ENCODE measurements at places on chromosomes 6 and 20. TPM values are rescaled to one million over a fixed set of nuclear protein-coding genes. Genes with fewer than 3 reads are reported as not detected.

Gene FAM50B
- total RNA-seq, result 13.9 TPM

Gene PSORS1C2
- total RNA-seq, result not detected

Gene SLC26A8
- not detected for total RNA-seq

Gene TMC2
- not detected for total RNA-seq

Gene BANF2
- total RNA-seq, result not detected

Gene OR12D3
- not detected for total RNA-seq

Gene GJA1
- not detected for total RNA-seq

Gene NKAIN2
- not detected for total RNA-seq

Gene IRAK1BP1
- total RNA-seq, result 0.58 TPM

Gene IP6K3
- not detected for total RNA-seq

Gene TRIM31
- not detected for total RNA-seq

Gene MOG
- total RNA-seq, result not detected

Gene BPI
- total RNA-seq, result not detected

Gene TINAG
- not detected for total RNA-seq

Gene TPD52L1
- total RNA-seq, result 1.1 TPM

Gene BEND6
- total RNA-seq, result 0.15 TPM

Gene DNAH8
- 0.03 TPM for total RNA-seq

Gene SLC22A7
- not detected for total RNA-seq

Gene GSTA3
- not detected for total RNA-seq

Gene MAS1
- not detected for total RNA-seq

Gene OR2J3
- total RNA-seq, result not detected

Gene TTBK1
- total RNA-seq, result 3.6 TPM

Gene HLA-DPA1
- total RNA-seq, result 40.5 TPM

Gene TPX2
- total RNA-seq, result 142 TPM

Gene VIP
- total RNA-seq, result not detected

Gene LKAAEAR1
- not detected for total RNA-seq

Gene WFDC12
- total RNA-seq, result not detected

Gene TASP1
- total RNA-seq, result 8.6 TPM

Gene KCNQ2
- total RNA-seq, result not detected

Gene NT5E
- total RNA-seq, result 1.2 TPM

Gene RBBP8NL
- not detected for total RNA-seq

Gene PTCRA
- total RNA-seq, result not detected

Gene CPXM1
- 0.63 TPM for total RNA-seq

Gene DEF6
- total RNA-seq, result 133 TPM

Gene SEC23B
- 97.7 TPM for total RNA-seq

Gene GMNN
- total RNA-seq, result 61.3 TPM

Gene CLPSL1
- total RNA-seq, result not detected

Gene PRL
- not detected for total RNA-seq

Gene MEP1A
- total RNA-seq, result not detected

Gene FKBP1C
- total RNA-seq, result not detected

Gene TCP11
- total RNA-seq, result not detected

Gene TRIM38
- 26.7 TPM for total RNA-seq

Gene TPBG
- 0.43 TPM for total RNA-seq

Gene TNFRSF6B
- not detected for total RNA-seq

Gene HEY2
- not detected for total RNA-seq

Gene PACSIN1
- total RNA-seq, result not detected

Gene DPPA5
- not detected for total RNA-seq

Gene FRS3
- 2.9 TPM for total RNA-seq

Gene DYNLT2
- total RNA-seq, result 1.6 TPM

Gene PTK7
- total RNA-seq, result 0.56 TPM
